Thymus (tissue), 14 donors: ENCODE measurements at places on chromosomes 6 and 20.

GRCh38 chr6:16712255-16712930 lies 48.9 kb downstream of the ATXN1 start:
- DNase-seq, result no peak

- no peak for DNase-seq
Measured at GRCh38 chr6:42960243-42961019, at the start of gene GNMT. GNMT (plus strand) TSS chr6:42960754; CDS start chr6:42960768, 14 bp downstream.

GRCh38 chr6:50791900-50792508 lies 26.7 kb upstream of the TFAP2B start:
- peak; percentile 9 for DNase-seq

DNA sequence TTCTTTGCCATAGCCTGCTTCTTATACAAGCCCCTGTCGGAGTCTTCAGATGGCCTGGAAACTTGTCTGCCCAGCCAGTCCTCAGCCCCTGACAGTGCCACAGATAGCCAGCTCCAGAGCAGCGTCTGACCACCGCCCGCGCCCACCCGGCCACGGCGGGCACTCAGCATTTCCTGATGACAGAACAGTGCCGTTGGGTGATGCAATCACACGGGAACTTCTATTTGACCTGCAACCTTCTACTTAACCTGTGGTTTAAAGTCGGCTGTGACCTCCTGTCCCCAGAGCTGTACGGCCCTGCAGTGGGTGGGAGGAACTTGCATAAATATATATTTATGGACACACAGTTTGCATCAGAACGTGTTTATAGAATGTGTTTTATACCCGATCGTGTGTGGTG lies 29.5 kb downstream of the SLCO4A1 start:
- DNase-seq, result no peak

DNA sequence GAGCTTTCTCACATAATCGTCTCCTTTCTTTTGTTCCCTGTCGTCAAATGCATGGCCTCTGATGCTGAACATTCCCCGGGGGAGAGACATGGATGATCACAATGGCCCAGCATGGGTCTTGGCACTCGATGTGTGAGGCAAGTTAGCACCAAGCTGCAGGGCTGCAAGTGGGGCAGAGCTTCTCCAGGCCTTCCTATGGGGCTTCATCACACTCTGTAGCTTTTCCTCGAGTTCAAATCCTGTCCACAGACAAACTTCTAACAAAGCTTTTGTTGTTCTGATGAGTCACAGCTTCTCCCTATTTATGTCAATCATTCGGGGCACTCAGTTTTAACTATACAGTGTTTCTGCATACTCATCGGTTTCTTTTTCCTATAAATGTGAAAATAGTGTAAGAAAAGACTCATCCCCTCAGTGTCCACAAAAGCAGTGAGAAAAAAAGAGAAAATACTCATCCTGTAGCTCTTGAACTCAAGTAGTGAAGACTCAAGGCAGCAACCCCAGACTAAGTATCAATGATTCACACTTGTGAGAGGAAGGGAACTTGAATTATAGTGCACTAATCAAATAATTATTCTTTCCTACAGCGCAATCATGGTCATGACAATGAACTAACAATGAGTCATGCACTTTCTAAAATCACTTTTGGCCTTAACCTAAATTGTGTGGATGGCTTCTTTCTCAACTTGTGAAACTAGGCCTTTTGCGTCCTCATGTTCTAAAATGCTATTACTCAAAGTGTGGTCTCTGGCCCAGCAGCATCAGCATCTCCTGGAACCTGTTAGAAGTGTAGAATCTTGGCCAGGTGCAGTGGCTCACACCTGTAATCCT lies 68.4 kb upstream of the NOX3 start:
- DNase-seq, result no peak

GRCh38 chr6:139126931-139127330 lies 7.9 kb upstream of the HECA start:
- DNase-seq, result no peak

- no peak for DNase-seq
Measured at GRCh38 chr6:87103977-87104601, 9.2 kb upstream of the CGA start.

DNA sequence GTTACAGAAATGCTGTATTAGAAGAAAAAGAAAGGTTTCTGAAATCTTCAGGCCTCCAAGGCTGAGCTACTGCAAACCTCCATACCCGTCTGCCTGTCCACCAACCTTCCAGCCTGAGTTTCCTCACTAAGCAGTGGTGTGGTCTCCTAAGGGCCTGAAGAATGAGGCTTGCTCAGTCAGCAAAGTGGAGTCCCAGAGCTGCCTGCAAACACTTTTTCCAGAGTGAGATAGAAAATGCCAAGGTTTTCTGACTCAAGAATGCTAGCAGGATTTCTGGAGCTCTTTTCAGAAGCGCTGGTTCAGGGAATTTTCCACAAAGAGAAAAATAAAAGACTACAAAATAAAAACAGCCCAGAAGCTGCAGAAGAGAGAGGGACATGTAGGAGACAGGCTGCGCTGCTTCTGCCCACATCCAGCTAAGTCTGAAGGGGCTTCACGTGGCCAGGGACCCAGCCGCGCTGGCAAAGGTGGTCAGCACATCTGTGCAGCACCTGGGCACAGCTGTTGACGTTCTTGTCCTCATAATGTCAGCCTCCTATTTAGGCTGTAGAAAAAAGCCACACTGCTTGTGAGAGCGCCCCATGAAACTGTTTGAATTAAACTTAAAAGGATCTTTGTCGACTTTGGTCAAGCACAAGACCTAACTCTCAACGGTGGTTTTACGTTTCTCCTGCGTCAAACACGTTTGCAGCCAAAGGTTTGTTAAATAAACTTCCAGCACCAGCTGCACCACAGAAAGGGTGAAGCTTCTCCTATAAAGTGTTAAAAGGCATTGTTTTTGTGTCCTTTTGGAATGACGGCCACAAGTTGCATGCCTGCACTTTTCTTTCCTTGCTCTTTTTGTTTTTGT lies 209.0 kb downstream of the THBS2 start:
- no peak for DNase-seq

- no peak for DNase-seq
Measured at GRCh38 chr6:1519597-1519996, 90.1 kb upstream of the FOXC1 start.

DNA sequence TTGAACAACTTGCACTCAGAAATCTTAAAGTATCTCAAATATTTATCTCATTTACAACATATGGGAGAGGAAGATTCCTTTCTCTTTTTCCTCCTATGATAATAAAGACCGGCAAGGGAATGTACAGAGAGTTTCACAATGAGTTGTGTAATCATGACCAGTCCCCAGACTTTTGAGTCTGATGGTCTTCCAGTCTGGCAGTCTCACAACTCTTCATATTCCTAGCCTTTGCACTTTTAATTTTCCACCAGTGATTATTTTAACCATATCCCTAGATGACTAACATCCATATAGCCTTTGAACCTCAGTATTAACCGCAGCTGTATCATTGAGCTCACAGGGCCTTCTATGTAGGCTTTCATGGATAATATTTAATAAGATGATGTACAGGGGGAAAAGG lies 278.5 kb downstream of the KHDC1L start:
- DNase-seq, result no peak

DNA sequence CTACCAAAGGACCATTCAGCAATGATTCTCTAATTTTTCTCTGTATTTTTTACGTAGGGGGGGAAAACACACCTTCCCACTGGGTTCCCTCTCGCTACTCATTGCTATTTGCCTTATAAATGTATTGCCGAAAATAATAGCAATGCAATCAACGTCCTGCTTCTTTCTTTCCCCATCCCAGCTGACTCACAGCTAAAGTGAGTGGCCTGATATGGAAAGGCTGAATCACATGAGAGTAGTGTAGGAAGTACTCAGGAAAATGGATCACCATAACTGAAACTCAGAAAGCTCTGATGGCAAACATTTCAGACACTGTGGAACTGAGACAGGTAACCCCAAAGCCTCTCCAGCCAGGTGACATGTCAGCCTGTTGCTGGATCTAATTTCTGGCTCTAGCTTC lies 49.3 kb upstream of the SRPK1 start:
- DNase-seq, result no peak

DNA sequence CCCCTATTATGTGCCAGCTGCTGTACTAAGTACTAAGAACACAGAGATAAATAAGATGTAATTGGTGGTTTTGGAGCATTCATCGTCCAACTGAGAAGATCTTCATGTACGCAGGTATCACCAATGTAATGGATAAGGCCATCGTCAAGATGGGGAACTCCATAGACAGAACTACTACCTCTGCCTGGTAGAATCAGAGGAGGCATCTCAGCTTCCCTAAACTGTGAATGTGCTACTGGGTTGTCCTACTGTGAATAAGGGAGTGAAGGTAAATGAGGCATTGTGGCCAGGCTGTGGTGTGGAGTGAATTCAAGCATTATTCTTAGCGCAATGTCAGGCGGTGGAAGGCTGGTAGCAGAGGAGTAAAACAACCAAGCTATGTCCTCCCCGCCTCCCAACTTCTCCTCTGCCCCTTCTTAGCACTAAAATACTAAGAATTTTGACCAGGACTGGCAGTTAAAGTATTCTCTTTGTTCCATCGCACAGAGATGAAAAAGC lies 68.2 kb downstream of the TBC1D7 start:
- no peak for DNase-seq

DNA sequence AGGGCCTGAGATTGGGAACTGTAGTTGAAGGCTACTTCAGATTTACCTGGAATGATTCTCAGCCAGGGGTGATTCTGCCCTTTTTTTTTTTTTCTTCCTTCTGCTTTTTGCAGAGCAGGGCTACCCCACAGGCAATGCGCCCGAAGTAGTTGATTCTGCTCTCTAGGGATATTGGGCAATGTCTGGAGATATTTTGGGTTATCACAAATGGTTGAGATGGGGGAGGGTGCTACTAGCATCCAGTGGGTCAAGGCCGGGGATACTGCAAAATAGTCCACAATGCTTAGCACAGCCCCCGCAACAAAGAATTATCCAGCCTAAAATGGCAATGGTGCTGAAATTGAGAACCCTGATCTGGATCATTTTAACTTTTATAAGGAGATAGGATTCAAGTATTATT lies 71.2 kb upstream of the ZMYND8 start:
- DNase-seq, result no peak

DNA sequence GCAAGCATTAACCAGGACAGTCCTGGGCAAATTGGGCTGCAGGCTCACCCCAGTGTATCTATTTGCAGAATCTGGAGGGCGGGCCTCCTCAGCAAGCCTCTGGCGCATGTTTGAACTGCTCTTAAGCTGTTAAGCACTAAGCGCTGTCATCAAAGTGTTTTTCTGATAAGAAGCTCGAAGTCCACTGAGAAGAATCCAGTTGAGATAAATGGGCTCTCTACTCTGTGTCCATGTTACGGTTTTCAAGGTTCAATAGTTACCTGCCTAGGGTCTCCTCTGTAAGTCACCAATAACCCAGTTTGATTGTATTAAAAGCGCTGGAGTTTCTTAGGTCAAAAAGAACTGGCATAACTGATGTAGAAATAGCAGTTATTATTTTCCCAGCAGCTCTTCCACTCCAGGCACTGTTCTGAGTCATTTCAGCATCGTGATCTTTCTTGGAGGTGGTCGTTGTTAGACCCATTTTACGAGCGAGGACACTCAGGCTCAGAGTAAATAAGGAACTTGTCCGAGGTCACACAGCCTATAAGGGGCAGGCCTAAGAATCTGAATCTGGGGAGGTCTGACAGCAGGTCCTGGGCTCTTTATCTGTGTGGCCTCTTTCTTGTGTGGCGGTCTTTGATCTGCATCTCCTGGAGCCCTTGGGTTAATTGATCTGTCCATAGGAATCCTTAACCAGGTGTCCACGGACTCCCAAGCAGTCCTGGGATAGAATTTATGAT lies 207.4 kb upstream of the ZNF217 start:
- DNase-seq, result no peak

GRCh38 chr20:9218531-9218961 lies 149.7 kb downstream of the PLCB4 start:
- DNase-seq, result no peak

DNA sequence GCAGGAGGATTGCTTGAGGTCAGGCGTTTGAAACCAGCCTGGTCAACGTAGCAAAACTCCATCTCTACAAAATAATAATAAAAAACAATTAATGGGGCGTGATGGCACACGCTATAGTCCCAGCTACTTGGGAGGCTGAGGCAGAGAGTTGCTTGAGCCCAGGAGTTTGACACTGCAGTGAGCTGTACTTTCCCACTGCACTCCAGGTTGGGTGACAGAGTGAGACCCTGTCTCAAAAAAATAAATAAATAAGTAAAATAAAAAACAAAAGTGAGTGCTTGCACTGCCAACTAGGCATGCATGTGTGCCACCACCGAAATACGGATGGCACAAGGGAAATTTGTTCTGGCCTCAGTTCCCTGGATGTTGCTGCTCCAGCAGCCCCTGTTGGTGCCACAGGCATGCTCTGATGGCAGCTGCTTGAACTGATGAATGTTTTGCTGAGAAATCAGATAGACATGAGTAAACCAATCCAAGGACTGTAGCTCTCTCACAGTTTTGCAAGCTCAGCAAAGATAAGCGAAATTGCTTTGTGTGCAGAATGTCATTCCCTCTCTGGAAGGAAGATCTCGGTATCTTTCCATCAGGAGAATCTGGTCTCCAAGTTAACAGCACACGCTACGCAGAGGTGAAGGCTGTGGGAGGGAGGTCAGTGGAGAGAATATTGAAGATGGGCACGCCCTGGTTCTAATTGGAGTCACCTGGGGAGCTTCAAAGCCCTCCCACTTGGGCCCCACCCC lies 188.0 kb upstream of the SLC24A3 start:
- no peak for DNase-seq

GRCh38 chr20:53859684-53860083 lies 210.7 kb downstream of the BCAS1 start:
- no peak for DNase-seq

GRCh38 chr20:57628047-57628961 lies 8.1 kb upstream of the ZBP1 start:
- DNase-seq, result no peak

DNA sequence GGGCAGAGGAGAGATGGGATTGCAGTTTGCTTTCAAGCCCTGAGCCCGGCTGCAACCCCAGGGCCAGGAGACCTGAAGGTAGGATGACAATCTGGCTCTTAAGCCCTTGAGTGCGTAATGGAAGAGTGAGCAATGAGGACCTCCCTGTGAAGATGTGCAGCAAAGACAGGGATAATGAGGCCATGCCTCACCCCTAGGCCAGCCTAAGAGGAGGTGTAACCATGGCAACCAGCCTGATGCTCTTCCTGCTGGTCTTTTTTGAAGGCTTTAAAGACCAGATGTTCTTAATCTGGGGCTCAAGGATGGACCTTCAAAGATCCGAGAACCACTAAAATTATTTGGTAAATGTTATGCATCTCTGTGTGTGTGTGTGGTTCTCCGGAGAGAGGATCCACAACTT lies 8.2 kb downstream of the ARHGAP40 start:
- DNase-seq, result no peak

DNA sequence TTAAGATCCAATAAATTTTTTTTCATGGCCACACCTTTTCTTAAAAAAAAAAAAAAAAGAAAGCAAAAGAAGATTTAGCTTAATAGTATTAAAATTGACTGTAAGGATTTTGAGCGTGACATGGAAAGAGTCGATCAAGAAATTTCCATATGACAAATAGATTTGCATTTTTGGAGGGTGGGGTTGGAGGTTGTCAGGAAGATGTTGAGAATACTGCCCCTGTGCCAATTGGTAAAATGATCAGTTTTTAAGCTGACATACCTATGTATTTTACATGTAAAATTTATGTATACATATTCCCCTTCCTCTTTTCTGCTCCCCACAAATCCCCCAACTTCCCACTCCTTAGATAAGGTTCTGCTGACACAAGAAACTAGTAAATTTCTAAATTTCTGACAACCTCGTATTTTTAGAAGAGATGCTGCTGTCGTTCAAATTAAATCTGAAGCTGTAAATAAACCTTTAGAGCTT lies 520.9 kb downstream of the CD83 start:
- no peak for DNase-seq
